NCI-H226 (cell line): ENCODE measurements at places on chromosomes 1 and 21.

- DNase-seq = no peak
Measured at GRCh38 chr1:230208619-230209261, 141.7 kb downstream of the GALNT2 start.

DNA sequence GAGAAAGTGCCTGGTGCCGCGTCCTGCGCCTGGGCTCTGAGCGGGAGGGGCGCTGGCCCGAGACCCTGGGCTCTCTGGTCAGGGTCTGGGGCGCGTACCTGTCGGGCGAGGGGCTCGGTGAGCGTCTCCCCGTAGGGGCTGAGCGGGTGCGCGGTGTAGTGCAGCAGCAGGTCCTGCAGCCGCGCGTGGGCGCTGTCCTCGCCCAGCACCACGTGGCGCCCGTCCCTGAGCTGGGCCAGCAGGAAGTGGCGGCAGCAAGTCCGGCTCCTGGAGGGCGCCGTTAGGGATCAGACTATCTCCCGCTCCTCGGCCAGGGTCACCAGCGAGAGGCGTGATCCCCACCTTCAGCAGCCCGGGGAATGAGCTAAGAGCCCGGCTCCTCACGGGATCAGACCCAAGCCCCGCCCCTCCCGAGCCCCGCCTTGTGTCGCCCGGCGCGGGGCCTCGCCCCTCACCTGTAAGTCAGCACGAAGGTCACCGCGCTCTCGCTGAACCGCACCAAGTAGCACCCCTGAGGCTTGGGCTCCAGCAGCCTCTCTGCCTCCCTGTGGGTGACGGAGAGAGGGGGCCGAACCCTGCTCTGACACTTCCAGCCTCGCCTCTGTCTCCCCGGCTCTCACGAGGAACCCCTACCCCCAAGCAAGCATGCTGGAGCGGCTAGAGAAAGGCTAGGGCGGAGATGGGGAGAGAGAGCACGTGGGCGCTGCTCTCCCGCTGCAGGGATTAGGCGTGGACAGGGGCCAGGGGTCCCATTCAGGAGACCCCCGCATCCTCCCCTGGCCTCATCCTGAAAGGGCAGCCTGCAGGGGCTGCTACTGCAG is 2.7 kb downstream of the SH2D2A start:
- DNase-seq = no peak

- DNase-seq = no peak
Measured at GRCh38 chr1:10399444-10399941, 629 bp downstream of the PGD start.

GRCh38 chr1:92013923-92014322 is 15.9 kb upstream of the EPHX4 start:
- DNase-seq = no peak

DNA sequence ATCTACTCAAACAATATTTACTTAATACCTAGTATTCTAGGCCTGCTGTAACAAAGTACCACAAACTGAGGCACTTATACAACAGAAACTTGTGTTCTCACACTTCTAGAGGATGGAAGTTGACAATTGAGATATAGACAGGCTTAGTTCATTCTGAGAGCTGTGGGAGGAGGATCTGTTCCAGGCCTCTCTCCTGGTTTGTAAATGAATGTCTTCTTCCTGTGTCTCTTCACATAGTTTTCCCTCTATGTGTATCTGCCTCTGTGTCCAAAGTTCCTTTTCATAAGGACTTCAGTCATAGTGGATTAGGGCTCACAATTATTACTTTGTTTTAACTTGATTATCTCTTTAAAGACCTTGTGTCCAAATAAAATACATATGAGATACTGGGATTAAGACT is 251.1 kb downstream of the COL11A1 start:
- DNase-seq = no peak

- no peak for DNase-seq
Measured at GRCh38 chr1:79204779-79205479, 198.4 kb upstream of the ADGRL4 start.

DNA sequence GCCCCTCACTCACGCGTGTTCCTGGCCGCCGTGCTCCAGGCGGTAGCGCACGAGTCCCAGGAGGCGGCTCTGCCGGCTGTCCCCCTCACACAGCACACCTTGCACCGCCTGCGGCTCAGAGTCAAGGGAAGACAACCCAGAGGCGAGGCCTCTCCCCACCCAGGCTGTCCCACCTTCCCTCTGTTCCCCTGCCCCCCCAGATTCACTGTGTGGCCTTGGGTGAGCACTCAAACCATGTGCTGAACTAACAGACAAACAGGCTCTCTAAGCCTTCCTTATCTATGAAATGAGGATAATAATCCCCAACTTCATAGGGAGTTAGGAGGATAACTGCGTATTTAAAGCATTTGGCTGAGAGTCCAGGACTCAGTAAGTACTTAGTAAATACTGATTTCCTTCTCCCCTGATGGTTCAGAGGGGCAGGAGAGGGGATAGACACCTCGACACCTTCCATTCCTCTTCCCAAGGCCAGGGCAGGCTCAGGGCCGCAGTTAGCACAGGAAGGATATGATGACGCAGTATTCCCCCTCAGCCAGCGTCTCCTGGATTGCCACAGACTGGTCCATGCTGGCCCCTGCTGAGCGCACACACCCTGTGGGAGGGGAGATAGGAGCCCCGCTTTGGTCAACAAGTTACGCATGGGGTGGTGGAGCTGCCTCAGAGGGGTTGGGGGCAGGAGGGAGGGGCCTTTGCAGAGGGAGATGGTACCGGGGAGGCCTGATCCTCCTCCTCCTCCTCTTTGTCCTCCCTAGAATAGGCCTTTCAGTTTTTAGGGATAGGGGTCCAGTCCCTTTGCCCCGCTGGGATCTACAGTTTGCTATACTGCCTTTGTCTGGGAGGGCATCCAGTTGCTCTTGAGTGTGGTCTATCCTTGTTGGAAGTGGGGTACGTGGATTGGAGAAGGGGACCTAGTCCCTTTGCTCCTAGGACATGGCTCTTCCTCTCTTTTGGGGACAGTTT is 830 bp downstream of the INPP5B start:
- DNase-seq = peak; percentile 72

DNA sequence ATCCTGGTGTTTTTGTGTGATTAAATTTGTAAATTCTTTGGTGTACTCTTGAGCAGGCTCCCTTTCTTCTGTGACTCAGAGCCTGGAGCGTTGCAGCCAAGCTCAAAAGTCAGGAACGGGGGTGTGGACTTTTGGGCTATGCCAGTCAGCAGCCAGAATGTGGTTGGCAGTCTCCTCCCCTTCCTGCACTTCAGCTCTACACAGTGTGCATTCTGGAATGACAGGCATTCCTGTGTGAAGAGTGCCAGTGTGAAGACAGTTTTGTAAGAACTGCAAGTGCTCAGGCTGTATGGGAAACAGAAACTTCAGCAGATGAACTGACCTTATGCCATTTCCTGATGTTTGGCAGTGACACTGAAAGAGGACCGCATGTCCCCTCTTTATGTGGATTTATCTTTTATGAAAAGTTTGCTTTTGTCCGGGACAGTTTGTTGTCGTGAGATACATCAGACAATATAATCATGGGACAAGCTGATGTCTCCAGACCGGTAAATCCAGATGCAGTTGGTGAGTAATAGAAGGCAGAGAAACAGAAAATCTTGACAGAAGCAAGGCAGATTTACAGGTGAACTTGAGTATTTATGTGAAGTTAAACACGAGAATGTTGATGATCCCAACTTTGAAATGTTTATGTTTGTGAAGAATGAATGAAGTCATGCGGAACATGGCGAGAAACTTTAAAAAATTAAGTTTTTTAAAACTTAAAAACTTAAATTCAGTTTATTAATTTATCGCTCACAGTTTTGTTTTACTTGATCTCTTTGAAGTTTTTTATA is 67.7 kb upstream of the RCC1 start:
- peak; percentile 96 for DNase-seq

DNA sequence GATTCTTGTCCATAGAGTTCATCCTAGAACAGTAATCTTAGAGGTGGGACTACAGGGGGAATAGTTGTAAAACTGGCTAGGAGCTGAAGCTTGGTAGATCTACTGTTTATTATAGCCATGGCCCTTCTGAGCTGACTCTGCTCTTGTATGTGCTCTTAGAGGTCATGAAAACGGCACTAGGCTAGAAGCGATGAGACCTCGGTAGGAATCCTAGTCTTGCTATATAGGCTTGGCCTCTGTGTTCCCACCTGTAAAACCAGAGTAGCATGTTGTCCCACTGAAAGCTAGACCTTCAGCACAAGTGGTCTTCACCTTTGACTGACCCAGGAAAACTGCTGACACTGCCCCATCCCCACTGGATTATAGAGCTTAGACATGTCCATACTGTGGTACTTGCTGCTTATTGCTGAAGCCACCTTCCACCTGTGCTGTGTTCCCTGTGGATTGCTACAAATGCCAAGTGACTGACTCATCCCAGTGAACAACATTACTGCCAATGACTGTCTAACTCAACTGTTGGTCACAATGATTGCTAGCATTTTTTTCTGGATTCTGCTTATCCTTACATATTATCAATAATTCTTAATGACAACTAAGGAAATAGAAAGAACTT is 23.0 kb upstream of the PIGC start:
- peak; percentile 26 for DNase-seq

- no peak for DNase-seq
Measured at GRCh38 chr1:53787655-53788054, 48.7 kb upstream of the GLIS1 start.

- no peak for DNase-seq
Measured at GRCh38 chr1:193658691-193659090, 472.3 kb upstream of the B3GALT2 start.

GRCh38 chr1:17130138-17130635 is 10.9 kb upstream of the PADI2 start:
- no peak for DNase-seq

DNA sequence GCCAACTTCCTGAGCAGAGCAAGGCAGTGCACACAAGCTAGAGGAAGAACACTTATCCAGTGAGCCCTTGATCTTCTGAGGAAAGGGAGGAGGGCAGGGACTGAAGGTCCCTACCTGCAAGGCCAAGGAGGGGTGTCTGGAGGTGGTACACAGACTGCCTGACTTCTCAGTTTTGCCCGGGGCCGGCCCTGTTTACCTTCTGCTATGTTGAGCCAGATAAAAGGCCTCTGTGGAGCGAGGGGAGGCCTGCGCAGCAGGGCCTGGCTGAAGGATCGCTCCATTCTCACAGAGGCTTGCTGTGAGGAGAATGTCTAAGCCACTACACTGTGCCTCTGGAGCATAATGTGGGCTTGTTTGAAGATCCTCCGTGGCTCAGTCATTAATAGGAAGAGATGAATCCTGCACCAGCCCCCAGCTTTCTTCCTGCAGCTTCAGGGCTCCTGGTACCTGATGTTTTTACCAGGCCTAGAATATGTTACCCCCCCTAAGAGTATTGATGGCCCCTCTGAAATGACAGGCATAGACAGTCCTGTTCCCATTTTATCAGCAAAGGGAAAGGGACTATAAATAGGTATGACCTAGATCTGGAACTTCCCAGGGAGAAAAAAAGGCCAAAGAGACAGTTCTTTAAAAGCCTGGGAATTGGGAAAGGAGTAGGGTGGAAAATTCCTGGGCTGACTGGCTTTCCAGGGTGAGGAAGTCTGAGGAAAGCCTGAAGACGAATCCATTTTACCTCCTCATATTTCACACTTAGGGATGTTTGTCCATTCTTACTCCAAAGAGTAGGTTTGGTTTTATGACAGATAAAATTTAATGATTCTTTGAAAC is 4.7 kb downstream of the POGK start:
- no peak for DNase-seq

GRCh38 chr1:185500001-185500626 is 183.1 kb upstream of the IVNS1ABP start:
- peak; percentile 91 for DNase-seq

GRCh38 chr21:26153758-26154157 is 16.8 kb downstream of the APP start:
- DNase-seq = no peak

DNA sequence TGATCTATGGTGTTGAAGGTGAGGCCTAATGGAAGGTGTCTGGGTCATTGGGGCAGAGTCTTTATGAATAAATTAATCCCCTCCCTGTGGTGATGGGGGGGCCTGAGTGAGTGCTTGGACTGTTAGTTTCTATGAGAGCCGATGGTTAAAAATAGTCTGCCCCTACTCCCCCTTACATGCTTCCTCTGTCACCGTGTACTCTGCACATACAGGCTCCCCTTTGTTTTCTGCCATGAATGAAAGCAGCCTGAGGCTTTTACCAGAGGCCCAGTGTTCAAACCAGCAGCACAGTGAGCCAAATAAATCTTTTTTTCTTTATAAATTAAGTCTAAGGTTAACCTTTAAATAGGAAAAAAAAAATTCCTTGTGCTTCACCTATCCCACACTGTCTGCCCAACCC is 657.0 kb downstream of the AMY1C start:
- no peak for DNase-seq

DNA sequence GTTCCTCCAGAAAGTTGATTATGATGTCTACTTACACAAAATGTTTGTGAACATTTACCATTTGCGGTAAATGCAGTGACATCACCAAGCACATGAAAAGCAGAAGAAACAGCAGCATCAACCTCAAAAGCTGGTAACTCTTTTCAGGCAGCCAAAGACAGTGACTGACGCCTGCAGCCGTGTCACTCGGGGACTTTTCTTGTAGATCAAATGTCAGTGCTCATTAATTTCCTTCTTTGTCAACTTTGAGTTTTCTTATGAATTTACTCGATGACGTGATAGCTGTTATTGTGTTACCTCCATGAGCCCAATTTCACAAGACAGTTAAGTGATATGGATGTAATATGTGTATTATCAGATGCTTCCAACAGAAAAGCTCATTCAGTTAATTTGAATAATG is 92.5 kb downstream of the RIPK4 start:
- no peak for DNase-seq

DNA sequence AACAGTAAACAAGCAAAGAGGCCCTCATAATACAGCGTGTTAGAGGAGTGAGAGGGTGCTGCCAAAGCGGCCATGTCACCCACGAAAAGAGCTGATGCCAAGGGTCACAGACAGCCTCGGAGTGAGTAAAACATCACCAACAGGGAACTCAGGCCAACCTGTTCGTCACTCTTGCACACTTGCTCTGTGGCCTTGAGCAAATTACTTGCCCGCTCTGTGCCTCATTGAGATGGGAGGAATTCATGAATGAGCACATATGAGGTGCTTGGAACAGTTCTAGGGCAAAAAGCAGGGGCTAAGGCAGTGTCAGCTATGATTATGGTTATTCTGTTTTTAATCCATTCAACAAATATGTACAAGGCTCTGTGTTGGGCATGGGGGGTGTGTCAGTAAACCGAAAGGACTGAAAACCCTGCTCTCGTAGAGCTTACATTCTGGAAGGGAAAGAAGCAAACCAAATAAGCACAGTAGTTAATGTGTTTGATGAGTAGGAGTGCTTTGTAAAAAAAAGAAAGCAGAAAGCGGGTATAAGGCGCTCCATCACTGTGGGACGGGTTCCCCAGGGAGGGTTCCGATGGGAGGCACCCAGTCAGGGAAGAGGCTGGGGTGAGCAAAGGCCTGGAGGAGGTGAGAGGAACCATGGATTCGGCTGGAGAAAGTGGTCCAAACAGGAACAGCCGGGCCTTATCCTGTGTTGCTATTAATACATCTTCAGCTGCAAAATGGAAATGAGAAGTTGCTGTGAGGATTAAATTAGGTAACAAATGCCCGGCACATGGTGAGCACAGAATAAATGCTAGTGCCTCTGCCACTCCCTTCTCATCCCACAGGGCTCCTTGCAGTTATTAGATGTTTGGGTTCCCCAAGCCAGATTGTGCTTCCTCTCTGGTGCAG is 39.5 kb upstream of the RD3 start:
- no peak for DNase-seq
